Putamen (tissue), 1 donor: ENCODE measurements at places on chromosomes 7 and 10.

- DNase-seq, result no peak
Observed at GRCh38 chr7:147915781-147916180, 674.8 kb upstream of the C7orf33 start.

GRCh38 chr7:134605978-134606923, 40.4 kb upstream of the BPGM start:
- DNase-seq, result peak; percentile 67

DNA sequence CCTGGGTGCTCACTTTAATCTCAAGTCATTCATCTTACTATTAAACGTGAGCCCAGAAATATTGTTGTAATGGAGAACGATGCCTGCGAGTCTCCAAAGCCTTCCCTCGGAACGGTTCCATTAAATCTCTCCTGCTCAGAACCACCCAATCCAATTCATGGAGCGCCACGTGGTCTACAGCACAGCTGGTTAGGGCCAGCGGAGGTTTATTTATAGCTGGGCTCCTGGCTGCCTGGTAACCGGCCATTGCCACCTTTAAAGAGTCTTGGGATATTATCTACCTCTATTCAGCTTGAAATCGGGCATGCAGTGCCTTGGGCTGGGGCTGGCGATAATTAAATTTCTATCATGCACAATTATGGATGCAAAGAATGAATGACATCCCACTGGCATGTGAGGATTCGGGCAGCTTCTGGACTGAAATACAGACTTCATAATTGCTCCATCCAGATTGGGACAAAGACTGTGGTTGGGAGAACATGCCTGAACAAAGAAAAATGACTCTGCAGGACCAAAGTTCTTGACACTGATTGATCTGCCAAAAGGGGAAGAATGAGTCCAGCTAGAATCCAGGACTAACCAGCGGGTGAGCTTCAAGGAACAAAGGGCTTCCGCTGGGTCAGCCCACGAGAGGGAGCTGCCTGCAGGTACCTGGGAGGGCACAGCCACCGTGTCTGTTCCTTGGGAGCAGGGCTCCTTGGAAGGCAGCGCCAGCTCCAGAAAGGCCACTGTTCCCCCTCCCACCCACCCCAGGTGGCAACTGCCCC, 7.3 kb downstream of the FAM20C start:
- no peak for DNase-seq

DNA sequence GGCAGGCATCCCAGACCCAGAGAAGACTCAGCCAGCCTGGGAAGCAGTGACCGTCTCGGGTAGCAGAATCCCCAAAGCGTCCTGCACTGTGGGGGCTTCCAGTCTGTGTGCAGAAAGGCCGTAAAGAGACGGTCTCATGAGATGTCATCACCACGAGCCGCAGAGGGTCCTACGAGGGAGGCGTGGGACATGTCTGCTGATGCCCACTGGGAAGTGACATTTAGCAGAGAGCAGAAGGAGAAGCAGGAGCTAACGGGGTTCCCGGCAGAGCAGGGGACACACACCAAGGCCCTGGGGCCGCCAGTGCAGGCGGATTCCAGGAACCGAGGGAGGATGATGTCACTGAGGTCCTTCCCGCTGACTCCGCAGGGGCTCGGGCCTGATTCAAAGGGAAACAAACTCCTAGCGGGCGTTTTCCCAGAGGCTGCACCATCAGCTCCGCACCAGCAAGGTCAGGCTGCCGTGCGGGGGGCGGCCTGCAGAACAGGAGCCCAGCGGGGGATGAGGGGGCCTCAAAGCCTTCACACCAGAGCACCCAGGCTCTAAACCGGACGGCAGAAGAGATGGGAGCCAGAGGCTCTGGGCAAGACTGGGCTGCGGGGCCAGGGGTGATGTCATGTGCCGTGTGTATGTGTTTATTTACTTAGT, 85.4 kb upstream of the PDGFA start:
- no peak for DNase-seq

DNA sequence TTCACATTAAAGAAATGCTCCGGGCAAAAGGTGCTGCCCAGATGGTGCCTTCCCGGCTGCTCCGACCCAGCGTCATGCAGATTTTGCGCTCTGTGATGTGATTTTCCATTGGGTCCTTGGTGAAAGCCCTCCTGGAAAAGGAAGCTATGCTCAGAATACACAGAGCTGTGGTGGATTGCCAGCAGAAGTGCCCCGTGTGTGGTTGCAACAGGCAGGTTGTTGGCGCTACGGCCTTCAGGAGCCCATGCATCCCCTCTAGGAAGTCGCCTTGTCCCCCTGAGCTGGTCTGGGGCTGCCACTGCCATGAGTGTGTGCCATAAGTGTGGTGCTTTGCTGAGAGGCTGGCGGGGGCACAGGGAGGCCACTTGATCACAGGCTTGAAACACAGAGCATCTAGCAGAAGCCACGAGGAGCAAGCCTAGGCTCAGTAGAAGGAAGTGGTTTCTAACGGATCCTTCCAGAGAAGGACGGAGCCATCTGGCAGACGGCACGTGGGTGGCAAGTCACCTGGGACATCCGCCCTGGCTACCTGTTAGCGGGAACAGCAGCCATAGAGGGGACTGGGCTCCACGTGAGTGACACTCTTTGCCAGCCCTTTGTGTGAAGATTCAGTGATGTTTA, 210.9 kb downstream of the CUX1 start:
- no peak for DNase-seq

- no peak for DNase-seq
Observed at GRCh38 chr7:41573015-41573414, 129.9 kb downstream of the INHBA start.

GRCh38 chr7:2116989-2117591, 115.7 kb downstream of the MAD1L1 start:
- DNase-seq, result peak; percentile 54

- DNase-seq, result no peak
Observed at GRCh38 chr7:133650069-133650468, 397.2 kb downstream of the EXOC4 start.

DNA sequence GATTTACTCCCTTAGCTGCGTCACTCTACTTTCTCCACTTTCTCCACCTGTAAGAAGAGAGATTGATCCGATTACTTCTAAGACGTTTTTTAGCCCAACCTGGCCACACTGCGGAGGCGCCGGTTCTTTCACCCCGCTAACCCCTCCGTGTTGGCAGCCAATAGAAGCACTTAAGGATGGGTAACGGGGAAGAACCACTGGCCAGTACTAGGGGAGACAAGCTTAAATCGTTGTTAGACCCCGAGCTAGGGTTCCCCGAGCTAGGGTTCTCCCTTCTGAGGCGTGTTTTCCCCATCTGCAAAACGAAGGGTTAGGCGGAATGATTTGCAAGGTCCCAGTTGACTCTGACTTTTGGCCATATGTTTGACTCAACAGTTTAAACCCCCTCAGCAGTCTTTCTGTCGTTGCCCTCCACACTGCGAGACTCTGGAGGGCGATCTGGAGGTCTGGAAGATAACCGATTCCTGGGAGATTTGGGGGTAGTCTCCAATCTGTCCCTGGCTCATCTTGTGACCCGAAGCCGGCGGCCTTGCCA, 644 bp downstream of the UMAD1 start:
- DNase-seq, result no peak

GRCh38 chr7:128939075-128939860, 1.5 kb downstream of the IRF5 start:
- no peak for DNase-seq

GRCh38 chr10:117537436-117537903, 5.1 kb upstream of the EMX2 start:
- DNase-seq, result no peak

GRCh38 chr7:148967032-148967372, 61.3 kb downstream of the PDIA4 start:
- DNase-seq, result no peak

GRCh38 chr10:50343702-50344331, 92.5 kb upstream of the ASAH2 start:
- DNase-seq, result no peak

GRCh38 chr7:158490171-158490782, 97.3 kb downstream of the PTPRN2 start:
- no peak for DNase-seq

GRCh38 chr7:4140933-4141332, 541.2 kb upstream of the FOXK1 start:
- no peak for DNase-seq
